ENCODE measurements at places on chromosomes 3 and 15.

DNA sequence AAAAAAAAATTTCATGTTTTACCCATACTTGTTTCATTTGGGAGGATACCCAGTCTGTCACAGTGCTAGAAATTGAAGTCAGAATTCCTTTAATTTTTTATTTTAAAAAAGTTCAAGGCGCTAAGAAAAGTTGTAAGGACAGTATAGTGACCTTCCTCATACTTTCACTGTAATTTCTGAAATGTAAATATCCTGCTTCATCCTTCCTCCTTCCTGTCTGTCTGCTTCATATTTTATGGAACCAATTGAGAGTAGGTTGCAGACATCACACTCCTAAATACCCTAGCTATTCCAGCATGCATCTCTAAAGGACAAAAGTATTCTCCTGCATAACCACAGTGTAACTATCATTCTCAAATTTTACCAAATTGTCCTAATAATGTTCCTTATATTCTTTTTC, 35.8 kb downstream of the CMTM8 start:
- DNase-seq, result no peak

- DNase-seq, result no peak
These were observed 1034.9 kb downstream of the ROBO1 start for GRCh38 chr3:78732893-78733292.

- no peak for DNase-seq
These were observed 43.0 kb upstream of the SEC13 start for GRCh38 chr3:10363935-10364334.

DNA sequence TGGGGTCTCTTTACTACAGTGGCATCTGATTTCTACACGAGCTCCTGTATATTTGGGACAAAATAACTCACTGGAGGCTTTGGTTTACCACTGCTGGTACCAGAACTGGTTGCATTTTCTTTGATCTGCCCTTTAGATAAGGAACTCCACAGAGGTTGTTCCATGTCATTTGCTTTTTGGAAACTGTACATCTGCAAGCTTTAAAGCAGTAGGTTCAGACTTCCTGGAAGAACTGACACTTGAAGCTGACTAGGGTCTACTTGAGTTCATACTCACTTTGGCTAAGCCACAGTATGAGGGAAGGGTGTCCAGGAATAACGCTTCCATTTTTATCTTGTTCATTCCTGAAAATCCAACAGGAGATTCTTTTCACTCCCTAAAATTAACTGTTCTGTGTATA, 86.4 kb downstream of the WWTR1 start:
- DNase-seq, result no peak

GRCh38 chr15:63672369-63672768, 75.2 kb downstream of the FBXL22 start:
- no peak for DNase-seq

DNA sequence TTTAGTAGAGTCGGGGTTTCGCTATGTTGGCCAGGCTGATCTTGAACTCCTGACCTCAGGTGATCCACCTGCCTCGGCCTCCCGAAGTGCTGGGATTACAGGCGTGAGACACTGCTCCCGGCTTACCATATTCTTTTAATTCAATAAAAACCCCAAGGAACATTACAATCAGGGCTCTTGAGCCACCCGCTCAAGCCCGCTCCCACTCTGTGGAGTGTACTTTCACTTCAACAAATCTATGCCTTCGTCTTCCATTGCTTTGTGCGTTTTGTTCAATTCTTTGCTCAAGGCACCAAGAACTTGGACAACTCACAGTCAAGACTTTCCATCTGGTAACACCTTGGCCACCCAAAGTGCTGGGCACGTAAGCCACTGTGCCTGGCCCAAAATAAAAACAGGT, 63.0 kb upstream of the PPIB start:
- DNase-seq, result no peak

GRCh38 chr15:73127302-73127936, 75.2 kb downstream of the NEO1 start:
- no peak for DNase-seq

DNA sequence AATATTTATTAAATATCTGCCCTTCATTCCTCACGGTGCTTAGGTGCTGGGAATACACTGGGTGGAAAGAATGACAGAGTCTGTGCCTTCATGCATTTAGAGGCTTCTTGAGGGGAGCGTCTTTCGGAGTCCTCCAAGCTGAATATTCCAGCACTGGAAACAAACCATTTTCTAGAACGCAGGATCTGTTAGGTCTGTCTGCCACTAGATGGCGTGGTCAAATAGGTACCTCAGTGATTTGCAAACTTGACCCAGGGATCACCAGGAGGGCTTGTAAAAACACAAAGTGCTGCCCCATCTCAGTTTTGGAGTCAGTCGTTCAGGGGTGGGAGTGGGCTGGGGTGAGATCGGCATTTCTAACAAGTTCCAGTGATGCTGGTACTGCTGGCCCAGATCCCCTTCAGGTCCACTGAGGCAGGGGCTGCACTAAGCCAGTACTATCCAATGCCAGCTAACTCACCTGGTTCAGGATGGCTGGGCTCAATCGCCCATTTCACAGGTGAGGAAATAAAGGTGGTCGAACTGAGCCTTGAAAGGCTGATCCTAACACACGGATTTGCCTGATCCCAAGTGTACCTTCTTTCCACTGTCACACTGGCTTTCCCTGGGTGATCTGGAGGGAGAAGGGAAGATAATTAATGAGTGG, 14.8 kb downstream of the ARNT2 start:
- no peak for DNase-seq
